ENCODE measurements at places on chromosomes 4 and X. TPM values are rescaled to one million over a fixed set of nuclear protein-coding genes. Genes with fewer than 3 reads are reported as not detected.

GRCh38 chrX:130109429-130110378 lies 593 bp downstream of the ELF4 start:
- H3K36me3 ChIP-seq = no peaks in the 10 kb centered on the region
- H3K27me3 ChIP-seq = no peaks in the 10 kb centered on the region
- H3K4me3 ChIP-seq = peak overlapping the region; percentile 72
- no peak for DNase-seq

XAGE1A gene
- total RNA-seq = not detected

DNA sequence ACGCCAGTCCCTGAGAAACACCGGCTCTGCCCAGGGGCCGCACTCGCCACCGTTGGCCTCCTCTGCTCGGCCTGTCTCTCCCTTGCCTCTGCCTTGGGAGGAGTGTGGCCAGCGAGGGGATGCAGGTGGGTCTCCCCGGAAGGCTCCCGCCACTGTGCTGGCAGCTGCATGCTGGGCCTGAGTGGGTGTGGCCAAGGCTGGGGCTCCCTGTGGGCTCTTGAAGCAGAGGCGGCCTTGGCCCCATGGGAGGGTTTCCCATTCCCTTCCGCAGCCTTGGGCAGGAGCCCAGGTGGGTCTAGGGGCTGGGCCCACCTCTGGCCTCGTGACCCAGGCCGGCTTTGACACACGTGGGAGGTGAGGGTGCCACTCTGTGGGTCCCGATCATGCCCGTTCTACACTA lies 19.1 kb downstream of the FGFRL1 start:
- no peak overlapping the region for H3K4me3 ChIP-seq
- peaks cover 49% of the 10 kb centered on the region for H3K4me1 ChIP-seq
- peaks cover 5% of the 10 kb centered on the region for H3K36me3 ChIP-seq

- H3K4me1 ChIP-seq = no peaks in the 10 kb centered on the region
- no peaks in the 10 kb centered on the region for H3K27me3 ChIP-seq
- H3K4me3 ChIP-seq = no peak overlapping the region
- no peak for DNase-seq
- no peaks in the 10 kb centered on the region for H3K36me3 ChIP-seq
These were observed 29.7 kb upstream of the DIPK2B start for GRCh38 chrX:45230410-45230809.
